Activated T-cell treated with anti-CD3 and anti-CD28 coated beads, Interleukin-2, amount 50 U/mL, for 4 hours (primary cell): ENCODE measurements at places on chromosomes 16 and 17.

GRCh38 chr17:45302649-45303173, 14.1 kb downstream of the MAP3K14 start:
- DNase-seq: peak; percentile 22

DNA sequence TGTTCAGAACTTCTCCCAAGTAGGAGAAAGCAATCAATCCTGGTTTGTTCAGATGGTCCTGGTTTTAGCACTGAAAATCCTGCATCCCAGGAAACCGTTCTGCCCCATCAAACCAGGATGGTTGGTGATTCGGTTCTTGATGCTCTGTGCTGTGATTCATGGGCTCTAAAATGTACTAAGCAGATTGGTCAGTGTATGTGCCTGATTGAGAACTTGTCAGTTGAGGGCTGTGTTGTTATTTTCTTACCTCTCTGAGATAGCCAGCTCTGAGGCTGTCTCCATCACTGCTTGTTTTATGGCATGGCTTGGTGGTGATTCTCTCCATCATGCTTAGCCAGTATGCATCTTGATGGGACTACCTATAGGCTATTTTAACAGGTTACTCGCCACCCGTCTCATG, 246.9 kb upstream of the RBFOX1 start:
- DNase-seq: no peak

- no peak for DNase-seq
Measured at GRCh38 chr17:12790249-12791106, 1.2 kb downstream of the ARHGAP44 start.

DNA sequence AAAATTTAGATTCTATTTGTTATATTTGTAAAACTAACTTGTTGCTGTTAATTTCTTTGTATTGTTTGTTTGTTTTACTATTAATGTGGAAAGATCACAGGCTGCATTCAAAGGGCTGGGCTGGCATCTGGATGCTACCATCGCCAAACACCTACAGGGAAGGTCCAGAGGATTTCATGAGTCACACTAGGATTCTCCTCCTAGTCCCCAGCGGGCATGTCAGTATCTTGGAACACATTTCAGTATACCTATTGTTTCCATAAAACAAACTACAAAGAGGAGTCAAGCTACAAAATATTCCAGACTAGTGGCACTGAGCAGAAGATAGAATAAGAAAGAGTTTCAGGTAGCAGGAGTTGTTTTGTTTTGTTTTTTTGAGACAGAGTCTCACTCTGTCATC, 55.3 kb downstream of the NOG start:
- DNase-seq: no peak

- DNase-seq: no peak
Measured at GRCh38 chr16:52953215-52953614, 99.5 kb downstream of the CHD9NB start.

DNA sequence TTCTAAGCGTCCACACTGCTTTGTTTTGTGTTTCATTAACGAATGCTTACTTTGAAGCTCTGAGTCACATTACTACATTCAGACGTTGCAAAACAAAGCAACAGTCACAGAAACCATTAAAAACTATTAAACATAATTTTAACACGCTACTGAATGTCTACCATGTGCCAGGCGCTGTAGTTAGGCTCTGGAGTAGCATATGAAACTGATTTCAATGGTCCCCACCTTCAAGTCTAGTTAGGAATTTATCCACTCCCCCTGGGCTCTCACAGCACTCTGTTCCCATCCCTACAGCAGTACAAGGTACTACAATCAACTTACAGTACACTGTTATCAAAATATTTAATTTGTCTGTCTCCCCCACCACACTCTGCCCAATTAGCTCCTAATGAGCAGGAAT, 631 bp downstream of the UTP6 start:
- DNase-seq: no peak

GRCh38 chr17:79160980-79161636, 86.5 kb downstream of the ENGASE start:
- DNase-seq: no peak

DNA sequence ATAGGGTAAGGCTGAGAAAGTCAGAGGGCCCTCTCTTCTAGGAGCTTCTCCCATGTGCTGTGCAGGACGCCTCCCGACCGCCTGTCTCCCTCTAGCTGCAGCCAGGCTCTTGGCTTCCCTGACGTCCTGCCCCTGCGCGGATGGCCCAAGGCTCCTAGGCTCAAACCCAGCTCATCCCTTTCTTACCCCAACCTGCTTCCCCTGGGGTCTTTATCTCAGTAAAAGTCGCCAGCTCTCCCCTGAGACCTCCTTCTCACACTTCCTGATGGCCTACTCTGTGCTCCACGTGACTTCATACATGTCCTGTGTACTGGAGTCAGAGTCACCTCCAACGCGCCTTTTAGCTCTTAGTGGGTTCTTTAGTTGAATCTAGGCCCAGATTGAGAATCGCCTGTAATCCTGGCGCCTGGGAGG, 1.1 kb upstream of the ZNF747 start:
- DNase-seq: peak; percentile 61

DNA sequence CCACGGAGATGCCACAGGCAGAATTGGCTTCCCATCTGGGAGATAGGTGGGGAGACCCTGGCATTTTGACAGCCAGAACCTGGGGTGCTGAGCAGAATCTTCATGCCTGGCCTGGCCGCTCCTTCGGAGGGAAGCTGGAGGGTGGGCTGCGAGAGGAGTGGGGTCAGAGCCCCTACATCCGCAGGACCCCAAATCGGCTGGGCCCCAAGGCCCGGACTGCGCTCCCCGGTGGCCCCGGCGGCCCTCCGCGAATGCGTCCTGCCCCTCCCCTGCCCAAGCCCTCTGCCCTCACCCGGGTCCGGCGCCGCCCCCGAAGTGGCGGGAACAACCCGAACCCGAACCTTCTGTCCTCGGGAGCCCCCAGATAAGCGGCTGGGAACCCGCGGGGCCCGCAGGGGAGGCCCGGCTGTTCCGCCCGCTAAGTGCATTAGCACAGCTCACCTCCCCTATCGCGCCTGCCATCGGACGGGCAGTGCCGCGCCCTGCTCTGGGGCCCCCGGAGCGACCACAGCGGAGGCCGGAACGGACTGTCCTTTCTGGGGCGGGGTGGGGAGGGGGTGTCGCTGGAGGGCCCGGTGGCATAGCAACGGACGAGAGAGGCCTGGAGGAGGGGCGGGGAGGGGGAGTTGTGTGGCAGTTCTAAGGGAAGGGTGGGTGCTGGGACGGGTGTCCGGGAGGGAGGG, 850 bp upstream of the PNMT start:
- no peak for DNase-seq

- DNase-seq: no peak
Measured at GRCh38 chr17:44222112-44222869, 2.8 kb upstream of the UBTF start.

DNA sequence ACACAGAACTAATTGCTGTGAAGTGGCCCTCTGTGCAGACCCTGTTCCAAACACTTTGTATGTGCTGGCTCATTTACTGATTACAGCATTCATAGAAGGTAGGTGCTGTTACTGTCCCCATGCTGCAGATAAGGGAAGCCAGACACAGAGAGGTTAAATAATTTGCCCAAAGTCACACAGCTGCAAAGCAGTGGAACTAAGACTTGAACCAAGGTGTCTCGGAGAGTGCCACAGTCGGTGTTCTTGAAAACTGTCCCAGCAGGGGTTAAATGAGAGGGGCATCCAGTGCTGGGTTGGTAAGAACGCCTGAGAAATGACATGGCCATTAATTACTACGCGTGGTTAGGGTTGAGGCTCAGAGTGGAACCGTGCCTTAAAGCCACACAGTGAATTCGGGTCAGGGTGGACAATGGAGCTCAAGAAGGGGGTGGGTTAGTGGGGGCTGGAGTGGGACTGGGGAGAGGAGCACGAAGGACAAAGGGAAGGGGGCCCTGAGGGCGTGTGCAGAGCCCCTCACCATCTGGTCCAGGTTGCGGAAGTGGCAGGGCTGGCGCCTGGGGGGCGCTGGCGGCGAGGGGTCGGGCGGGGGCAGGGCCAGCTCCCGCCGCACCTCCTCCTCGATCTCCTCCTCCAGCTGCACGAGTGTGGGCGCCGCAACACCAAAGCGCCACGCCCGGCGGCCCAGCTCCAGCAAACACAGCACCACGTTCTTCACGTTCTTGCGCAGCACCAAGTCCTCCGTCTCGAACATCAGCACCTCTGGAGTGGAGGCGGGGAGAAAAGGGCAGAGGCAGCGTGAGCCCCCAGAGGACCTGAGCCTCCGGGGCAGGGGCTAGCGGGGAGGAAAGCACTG, 3.3 kb downstream of the GAS2L2 start:
- no peak for DNase-seq

DNA sequence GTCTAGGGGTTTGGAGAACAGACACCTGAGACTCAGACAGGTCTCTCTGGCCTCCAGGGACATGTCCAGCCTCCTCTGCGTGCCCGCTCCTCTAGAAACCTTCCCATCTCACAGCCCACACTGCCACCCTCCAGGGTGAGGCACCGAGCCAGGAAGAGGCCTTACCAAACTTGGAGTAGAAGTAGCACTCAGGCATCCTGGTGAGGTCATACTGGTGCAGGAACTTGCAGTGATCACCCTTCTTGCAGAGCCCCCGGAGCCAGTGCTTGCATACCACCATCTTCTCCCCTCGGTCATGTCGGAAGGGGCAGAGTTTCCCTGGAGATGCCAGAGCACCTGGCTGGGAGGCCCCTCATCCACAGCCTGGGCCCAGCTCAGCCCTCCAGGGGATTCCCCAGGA, 4.2 kb downstream of the CPSF4L start:
- DNase-seq: no peak

DNA sequence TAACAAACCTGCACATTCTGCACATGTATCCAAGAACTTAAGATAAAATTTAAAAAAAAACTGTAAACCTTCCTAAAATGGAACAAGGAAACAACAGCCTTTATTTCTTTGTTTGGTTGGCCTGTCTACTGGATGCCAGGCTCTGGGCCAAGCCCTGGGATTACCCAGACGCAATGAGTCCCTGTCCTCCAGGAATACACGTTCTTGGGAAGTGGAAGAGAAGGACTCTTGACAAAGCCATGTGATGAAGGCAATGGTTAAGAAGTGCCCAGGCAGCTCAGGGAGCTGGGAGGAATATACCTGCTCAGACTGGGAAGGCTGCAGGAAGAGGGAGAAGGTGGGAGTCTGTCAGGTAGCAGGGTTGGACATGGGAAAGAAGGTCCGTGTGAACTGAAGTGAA, 115.4 kb downstream of the AXIN2 start:
- DNase-seq: no peak

DNA sequence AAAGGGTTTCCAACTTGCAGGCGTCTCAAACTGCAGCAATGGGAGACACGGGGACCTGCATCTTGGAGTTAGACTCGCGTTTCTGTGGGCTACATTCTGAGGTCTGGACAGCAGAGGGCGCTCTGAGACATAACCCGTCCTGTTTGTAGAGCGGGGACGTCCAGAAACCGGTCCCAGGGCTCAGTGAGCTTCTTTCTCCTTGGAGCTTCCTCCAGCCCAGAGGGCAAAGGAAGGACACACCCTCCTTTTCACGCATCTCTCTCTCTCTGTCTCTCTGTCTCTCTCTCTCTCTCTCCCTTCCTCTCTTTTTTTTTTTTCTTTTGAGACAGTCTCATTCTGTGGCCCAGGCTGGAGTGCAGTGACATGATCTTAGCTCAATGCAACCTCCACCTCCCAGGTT, 19.8 kb downstream of the COX4I1 start:
- DNase-seq: peak; percentile 84

- no peak for DNase-seq
Measured at GRCh38 chr16:68732042-68732680, 4.9 kb upstream of the CDH1 start.

GRCh38 chr17:70987867-70988340, 818.6 kb downstream of the KCNJ2 start:
- no peak for DNase-seq

GRCh38 chr17:82236142-82236971, 7.5 kb downstream of the SLC16A3 start:
- DNase-seq: peak; percentile 67

GRCh38 chr17:7440113-7440833, 961 bp downstream of the FGF11 start:
- peak; percentile 30 for DNase-seq

GRCh38 chr17:76565728-76566612, 19.7 kb downstream of the ST6GALNAC2 start:
- no peak for DNase-seq

DNA sequence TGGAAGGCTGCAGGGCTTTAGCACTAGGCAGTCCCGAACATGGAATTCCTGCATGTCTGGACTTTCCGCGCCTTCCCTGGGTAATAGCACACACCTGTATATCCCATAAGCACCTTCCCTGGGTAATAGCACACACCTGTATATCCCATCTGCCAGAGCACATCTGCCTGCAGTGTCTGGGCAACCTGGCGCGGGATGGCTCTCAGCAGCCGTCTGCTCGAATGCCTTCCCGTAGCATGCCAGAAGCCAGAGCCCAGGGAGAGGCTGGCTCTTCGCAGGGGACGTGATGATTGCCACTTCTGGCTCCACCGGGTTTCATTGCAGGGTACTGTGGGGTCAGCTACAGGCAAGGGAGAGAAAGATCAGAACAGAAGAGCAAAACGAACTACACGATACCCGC, 21.3 kb downstream of the MBTPS1 start:
- DNase-seq: no peak

- DNase-seq: no peak
Measured at GRCh38 chr16:51120730-51121347, 30.2 kb downstream of the SALL1 start.

DNA sequence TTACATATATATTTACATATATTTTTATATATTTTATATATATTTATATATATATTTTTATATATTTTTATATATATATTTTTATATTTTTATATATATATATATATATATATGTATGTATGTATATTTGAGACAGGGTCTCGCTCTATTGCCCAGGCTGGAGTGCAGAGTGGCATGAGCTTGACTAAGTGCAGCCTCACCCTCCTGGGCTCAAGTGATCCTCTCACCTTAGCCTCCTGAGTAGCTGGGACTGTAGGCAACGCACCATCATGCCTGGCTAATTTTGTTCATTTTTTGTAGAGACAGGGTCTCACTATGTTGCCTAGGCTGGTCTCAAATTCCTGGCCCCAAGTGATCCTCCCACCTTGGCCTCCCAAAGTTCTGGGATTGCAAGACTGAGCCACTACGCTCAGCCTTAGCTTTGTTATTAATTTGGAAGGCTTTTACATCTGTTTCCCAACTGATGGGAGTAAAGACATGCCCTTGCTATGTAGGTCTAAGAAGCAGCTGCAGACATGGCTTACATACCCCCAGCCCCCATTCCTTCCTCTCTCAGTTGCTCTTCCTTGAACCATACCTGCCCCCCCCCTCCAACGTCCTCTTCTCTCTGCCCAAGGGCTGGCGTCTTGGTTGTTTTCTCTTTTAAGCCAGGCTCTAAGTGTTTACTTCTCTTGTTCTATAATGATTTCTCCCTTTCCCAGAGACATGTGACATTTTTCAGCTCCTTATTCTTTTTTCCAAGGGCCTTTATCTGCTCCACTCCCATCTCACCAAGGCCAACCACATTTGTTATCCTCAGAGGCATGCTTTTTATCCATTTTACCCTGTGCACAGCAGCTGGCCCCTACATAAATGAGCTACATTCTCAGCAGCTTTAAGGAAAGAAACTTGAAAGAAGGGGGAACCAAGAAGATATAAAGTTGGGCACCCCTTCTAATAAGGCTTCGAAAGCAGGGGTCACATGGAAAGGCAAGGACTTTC, 64.2 kb upstream of the ATF7IP2 start:
- no peak for DNase-seq
